ENCODE measurements at places on chromosomes 6 and 20.

DNA sequence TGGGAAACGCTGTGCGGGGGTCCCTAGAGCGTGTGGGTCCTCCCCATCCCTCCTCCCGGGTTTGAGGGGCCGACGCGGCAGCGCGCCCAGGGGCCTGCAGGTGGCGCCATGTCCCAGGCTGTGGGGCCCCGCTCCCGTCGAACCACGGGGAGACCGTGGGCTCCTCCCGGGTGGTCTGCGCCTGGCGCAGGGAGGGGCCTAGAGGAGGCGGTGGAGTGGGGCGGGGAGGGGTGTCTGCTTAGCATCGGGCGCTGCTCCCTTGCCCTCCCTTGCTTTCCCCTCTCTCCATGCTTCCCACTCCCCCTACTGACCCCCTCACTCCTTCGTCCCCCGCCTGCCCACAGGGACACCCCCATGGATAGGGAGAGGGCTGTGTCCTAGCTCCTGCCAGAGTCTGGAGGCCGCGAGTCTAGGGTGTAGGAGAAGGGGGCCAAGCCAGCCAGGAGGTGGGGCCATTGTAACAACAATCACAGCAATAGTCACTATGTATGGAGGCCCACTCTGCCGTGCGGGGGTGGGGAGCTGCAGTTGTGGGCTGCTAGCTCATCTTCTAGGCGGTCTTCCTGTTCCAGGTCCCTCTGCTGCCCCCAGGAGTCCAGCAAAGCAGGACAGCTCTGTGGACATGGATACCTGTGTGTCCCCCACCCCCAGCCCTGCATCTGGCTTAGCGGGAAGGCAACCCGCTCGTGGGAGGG is 51.7 kb downstream of the CHMP4B start:
- no peak overlapping the region for H3K27ac ChIP-seq
- peak overlapping the region; percentile 32 for H3K4me3 ChIP-seq

DNA sequence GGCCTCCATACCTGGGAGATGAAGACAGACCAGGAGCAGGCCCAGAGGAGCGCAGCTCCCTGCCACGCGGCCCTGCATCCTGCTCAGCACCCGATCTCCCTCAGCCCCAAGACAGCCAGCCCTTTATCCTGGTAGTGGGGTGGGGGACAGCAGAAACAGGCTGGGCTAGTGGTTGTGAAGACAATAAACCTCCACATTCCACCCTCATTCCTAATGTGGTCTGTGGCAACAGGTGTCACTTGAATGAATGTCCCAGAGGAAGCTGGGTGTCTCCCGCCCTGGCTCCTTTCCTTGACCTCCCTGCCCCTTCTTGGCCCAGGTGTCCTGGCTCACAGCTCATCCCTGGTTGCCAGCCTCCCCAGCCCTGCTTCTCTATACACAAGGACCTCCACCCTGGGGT is at the start of gene C6orf15:
Gene C6orf15 (minus strand): TSS at position 98 of the 400 bp plus-strand sequence. CDS start 20 bp downstream, at position 78.
- H3K4me1 ChIP-seq = peaks cover 6% of the 10 kb centered on the region
- no peak within 1 kb of the TSS for H3K27ac ChIP-seq
- H3K36me3 ChIP-seq = no peaks in the 10 kb centered on the region
- DNase-seq = no peak
- no peaks in the 10 kb centered on the region for H3K27me3 ChIP-seq

- H3K27ac ChIP-seq = no peak within 1 kb of the TSS
- H3K4me3 ChIP-seq = no peak within 1 kb of the TSS
- no peaks in the 10 kb centered on the region for H3K27me3 ChIP-seq
- H3K4me1 ChIP-seq = no peaks in the 10 kb centered on the region
Observed at GRCh38 chr6:41039060-41039998, at the start of gene UNC5CL. TSS of gene UNC5CL (minus strand) at chr6:41039221. CDS start at chr6:41035074, 4,147 bp downstream.

DNA sequence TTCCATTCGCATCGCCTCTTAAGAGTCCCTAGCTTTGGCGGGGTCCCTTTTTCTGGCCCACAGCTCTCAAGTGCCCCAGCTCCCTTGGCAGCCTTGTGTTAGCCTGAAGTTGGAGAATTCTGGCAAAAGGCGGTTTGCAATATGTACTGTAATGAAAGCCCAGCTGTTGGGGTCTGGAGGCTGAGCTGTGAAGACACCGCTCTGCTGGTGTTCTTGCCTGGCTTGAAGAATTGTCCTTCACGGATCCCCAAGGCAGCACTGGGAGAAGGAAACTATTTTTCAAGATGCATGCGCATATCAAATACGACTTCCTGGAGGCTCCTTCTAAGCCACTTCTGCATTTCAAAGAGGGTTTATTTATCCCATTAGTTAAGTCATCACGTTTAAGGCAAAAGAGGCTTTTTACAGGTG is 21.4 kb upstream of the CITED2 start:
- DNase-seq = no peak
- H3K4me3 ChIP-seq = no peak overlapping the region

- peaks cover 30% of the 10 kb centered on the region for H3K4me1 ChIP-seq
- H3K27ac ChIP-seq = no peak overlapping the region
- H3K36me3 ChIP-seq = no peaks in the 10 kb centered on the region
- DNase-seq = no peak
- H3K27me3 ChIP-seq = no peaks in the 10 kb centered on the region
- H3K4me3 ChIP-seq = no peak overlapping the region
Observed at GRCh38 chr20:58113716-58114115, 114.7 kb downstream of the ANKRD60 start.

DNA sequence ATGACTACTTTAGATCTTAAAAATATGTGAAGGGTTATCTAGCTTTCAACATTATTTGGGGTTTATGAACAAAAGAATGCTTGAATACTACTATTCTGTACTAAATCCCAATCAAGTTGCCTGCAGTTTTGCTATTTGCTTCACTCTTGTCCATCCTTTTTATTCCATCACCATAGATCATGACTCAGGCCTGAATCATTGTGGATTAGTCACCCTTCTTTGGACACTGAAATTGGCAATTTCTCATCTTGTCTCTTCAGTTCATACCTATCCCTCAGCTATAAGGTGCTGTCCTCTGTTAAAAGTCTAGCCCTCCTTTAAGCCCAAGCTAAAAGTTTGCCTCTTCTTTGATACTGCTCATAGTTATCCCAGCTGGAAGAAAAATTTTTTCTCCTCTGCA is 199.1 kb downstream of the CENPW start:
- no peak overlapping the region for H3K27ac ChIP-seq
- no peak for DNase-seq
- H3K4me1 ChIP-seq = no peaks in the 10 kb centered on the region

- H3K4me3 ChIP-seq = no peak overlapping the region
- H3K36me3 ChIP-seq = no peaks in the 10 kb centered on the region
- H3K27me3 ChIP-seq = no peaks in the 10 kb centered on the region
- H3K4me1 ChIP-seq = no peaks in the 10 kb centered on the region
- no peak for DNase-seq
Observed at GRCh38 chr20:44435630-44436335, 39.9 kb upstream of the TTPAL start.

- no peaks in the 10 kb centered on the region for H3K4me1 ChIP-seq
- no peaks in the 10 kb centered on the region for H3K36me3 ChIP-seq
- no peak overlapping the region for H3K4me3 ChIP-seq
Observed at GRCh38 chr6:143998686-143999085, 9.4 kb downstream of the PLAGL1 start.

DNA sequence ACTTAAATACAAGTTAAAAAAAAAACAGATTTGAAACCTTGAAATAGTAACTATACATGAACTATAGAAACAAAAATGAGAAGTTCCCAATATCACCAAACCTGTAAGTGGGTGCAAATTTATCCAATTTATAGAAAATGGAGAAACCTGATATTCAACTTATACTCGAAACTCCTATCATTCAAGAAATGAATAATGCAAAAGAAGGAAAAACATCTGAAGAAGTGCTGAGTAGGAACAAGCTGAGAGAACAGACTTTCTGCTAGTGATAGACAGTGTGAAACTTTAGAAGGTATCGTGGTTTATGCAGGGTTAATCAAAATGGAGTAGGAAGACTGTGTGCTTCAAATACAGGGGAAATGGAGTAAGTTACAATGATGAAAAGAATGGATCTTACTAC is 4.5 kb downstream of the GPR63 start:
- H3K36me3 ChIP-seq = no peaks in the 10 kb centered on the region
- DNase-seq = no peak
- no peaks in the 10 kb centered on the region for H3K27me3 ChIP-seq
- no peak overlapping the region for H3K27ac ChIP-seq
- H3K4me3 ChIP-seq = no peak overlapping the region
- peaks cover 14% of the 10 kb centered on the region for H3K4me1 ChIP-seq

DNA sequence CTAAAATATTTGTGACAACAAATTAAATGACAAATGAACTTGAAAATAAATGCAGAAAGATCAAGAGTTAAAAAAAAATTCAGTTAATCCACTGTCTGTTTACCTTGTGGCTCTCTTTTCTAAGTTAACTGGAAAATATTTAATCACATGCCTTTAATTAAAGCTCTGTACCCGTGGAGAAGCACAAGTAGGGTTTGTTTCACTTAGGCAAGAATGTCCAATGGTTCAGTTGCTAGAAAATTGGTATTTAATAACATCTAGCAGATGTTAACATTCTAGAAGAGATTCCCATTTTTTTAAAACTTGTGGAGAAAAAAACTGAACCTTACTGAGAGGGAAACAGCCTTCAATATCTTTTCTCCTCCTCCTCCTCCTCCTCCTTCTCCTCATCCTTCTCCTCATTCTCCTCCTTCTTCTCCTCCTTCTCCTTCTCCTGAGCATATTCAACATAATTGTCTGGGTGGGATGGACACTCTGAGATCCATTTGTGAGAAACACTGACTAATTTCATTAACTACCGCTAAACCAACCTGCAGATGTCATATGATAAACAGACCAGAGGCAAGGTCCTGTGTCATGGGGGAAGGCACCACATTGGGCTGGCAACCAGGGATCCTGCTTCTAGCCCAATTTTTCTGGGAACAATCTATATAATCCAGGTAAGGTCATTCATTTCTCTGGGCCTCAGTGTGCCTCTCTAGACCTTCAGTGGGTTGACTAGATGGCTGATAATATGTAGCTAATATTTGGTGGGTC is 44.1 kb upstream of the AKIRIN2 start:
- no peak overlapping the region for H3K27ac ChIP-seq
- H3K4me3 ChIP-seq = no peak overlapping the region
- no peaks in the 10 kb centered on the region for H3K36me3 ChIP-seq
- no peaks in the 10 kb centered on the region for H3K27me3 ChIP-seq
- H3K4me1 ChIP-seq = no peaks in the 10 kb centered on the region

DNA sequence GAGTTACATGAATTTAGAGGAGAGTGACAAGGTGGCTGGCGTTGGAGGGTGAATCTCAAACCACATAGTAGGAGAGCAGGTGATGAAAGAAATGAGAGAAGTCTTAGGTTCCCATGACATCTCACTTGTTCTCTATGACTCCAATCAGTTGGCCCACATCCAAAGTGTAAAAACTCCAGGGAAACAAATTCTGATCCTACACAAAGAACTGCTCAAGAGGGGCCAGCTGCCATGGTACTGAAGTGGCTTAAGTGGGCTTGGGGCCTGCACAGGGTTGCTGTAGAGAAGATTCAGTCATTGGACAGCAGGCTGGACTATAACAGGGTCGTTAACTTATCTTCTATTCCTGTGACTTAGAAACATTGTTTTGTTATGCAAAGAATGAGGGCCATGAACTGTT is 7.6 kb upstream of the ADGRF4 start:
- no peak overlapping the region for H3K27ac ChIP-seq
- no peaks in the 10 kb centered on the region for H3K4me1 ChIP-seq
- H3K27me3 ChIP-seq = no peaks in the 10 kb centered on the region
- no peaks in the 10 kb centered on the region for H3K36me3 ChIP-seq

GRCh38 chr20:46568570-46569129 is 18.2 kb upstream of the OCSTAMP start:
- H3K27ac ChIP-seq = no peak overlapping the region
- H3K4me3 ChIP-seq = no peak overlapping the region
- no peaks in the 10 kb centered on the region for H3K36me3 ChIP-seq
- DNase-seq = peak; percentile 24

DNA sequence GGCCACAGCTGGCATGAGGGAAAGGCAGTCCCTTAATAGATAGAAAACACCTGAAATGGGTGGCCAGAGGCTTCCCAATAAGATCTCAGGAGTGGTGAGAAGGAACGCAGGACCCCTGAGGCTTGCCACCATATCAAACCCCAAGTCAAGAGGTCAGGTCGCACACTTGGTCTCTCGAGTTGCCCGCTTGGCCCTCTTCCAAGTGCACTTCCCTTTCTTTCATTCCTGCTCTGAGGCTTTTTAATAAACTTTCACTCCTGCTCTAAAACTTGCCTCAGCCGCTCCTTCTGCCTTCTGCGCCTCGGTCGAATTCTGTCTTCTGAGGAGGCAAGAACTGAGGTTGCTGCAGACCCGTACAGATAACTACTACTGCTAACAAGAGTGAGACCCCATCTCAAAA is 64.2 kb downstream of the SLC2A10 start:
- no peaks in the 10 kb centered on the region for H3K27me3 ChIP-seq
- H3K27ac ChIP-seq = no peak overlapping the region
- no peaks in the 10 kb centered on the region for H3K36me3 ChIP-seq
- no peak overlapping the region for H3K4me3 ChIP-seq
- no peak for DNase-seq

DNA sequence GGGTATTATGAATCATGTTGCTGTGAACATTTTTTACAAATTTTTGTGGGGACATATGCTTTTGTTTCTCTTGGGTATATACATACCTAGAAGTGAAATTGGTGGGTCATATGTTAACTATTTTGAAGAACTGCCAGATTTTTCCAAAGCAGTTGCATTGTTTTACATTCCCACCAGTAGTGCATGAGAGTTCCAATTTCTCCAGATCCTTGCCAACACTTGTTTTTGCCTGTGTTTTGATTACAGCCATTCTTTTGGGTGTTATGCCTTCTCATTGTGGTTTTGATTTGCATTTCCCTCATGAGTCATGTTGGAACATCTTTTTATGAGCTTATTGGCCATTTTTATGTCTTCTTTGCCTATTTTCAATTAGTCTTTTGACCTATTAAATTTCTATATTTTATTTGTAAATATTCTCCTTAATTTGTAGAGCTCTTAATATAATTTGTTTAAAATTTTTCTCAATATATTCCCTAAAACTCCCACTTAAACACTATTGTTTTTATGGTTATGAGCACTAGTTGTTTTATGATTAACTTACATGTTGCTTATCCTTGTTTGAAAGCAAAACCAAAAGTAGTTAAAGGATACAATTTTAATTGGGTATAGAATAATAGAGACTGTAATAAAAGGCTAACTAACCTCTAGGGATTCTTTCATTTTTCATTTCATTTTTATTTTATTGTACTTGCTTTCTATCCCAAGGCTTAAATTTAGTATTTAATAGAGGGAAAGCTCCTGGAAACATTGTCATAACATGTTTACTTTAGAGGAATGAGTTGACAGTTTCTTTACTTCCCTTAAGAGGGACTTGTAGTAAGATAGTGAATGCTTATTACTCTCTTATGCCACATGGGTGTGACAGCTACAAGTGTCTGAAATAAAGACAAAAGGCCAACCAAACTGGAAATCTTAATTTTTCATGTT is 5.5 kb downstream of the UBR2 start:
- H3K27ac ChIP-seq = no peak overlapping the region
- no peak for DNase-seq
- no peak overlapping the region for H3K4me3 ChIP-seq
- H3K27me3 ChIP-seq = no peaks in the 10 kb centered on the region

- DNase-seq = no peak
- no peak overlapping the region for H3K4me3 ChIP-seq
- H3K27me3 ChIP-seq = no peaks in the 10 kb centered on the region
- H3K36me3 ChIP-seq = no peaks in the 10 kb centered on the region
- H3K27ac ChIP-seq = no peak overlapping the region
- H3K4me1 ChIP-seq = peaks cover 9% of the 10 kb centered on the region
Observed at GRCh38 chr6:117491916-117492315, 9.4 kb downstream of the DCBLD1 start.
